Colonic mucosa (tissue), 4 donors: ENCODE measurements at places on chromosomes 6 and 20. TPM values are rescaled to one million over a fixed set of nuclear protein-coding genes. Genes with fewer than 3 reads are reported as not detected.

DNA sequence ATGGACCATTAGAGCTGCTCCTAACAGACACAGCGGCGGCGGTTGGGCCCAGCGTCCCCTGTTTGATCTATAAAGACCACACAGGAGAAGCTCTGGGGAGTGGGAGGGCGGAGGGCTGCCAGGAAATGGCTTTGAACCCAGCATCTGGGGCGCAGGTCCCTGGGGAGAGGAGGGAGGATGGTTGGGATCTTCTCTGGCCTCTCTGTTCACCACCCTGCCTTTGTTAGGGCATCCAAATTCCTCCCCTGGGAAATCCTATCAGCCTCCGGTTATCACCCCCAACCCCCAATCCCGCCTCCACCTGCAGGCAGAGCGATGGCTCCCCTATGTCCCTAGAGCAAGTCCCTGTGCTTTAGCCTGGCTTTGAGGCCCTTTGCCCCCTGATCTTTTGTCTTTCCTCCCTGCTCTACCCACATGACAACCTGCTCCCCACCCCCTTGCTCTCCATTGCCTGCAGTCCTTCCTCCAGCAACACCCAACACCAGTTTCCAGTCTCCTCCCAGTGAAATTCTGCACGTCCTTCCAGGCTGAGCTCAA lies 7.1 kb downstream of the XKR7 start:
- H3K36me3 ChIP-seq = no peaks in the 10 kb centered on the region
- no peak overlapping the region for H3K4me3 ChIP-seq
- no peak overlapping the region for H3K27ac ChIP-seq
- no peaks in the 10 kb centered on the region for H3K4me1 ChIP-seq
- DNase-seq = no peak
- no peaks in the 10 kb centered on the region for H3K27me3 ChIP-seq

DNA sequence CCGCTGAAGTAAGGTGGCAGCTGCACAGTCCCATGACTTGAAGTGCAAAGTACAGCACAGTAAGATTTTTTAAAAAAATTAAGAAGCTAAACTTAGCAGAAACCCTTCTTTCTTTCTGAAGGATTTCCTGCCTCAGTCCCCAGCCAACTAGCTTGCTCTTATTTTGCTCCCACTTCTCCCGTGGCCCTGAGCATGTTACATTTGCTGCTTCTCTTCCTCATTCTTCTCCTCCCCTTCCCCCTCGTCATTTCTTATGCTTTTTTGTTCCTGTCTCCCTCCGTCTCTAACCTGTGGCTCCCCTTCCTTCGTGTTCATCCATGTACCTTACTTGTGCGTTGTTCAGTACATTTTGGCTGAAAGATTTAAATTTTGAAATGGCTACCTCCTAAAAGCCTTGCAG lies 123.0 kb downstream of the SASH1 start:
- H3K4me1 ChIP-seq = no peaks in the 10 kb centered on the region
- H3K4me3 ChIP-seq = no peak overlapping the region

GRCh38 chr6:130624046-130624445 lies 203.2 kb upstream of the SMLR1 start:
- H3K4me3 ChIP-seq = no peak overlapping the region
- H3K27ac ChIP-seq = no peak overlapping the region
- H3K36me3 ChIP-seq = no peaks in the 10 kb centered on the region

DNA sequence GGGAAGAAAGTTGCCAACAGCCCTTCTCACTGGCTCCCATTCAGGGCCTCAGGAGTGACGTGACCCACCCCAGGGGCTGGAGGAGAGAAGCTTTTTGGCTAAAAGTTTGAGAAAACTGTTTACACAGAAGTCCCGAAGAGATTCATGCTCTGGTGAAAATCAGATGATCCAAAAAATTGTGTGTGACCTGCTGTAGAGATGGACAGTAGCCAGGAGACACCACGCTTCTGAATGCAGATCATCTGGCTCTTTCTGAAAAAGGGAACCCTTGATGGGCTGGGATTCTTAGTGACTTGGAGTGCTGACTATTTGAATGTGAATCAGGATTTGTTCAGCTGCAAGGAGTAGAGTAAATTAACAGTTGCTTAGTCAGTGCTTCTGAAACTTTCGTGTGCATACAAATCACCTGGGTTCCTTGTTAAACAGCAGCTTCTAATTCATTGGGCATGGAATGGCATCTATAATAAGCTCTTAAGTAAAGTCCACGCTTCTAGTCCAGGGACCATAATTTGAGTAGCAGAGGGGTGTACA lies 265.1 kb downstream of the PREX1 start:
- no peak overlapping the region for H3K27ac ChIP-seq
- no peaks in the 10 kb centered on the region for H3K4me1 ChIP-seq
- no peaks in the 10 kb centered on the region for H3K36me3 ChIP-seq
- H3K4me3 ChIP-seq = no peak overlapping the region
- DNase-seq = no peak
- H3K27me3 ChIP-seq = no peaks in the 10 kb centered on the region

- peaks cover 3% of the 10 kb centered on the region for H3K27me3 ChIP-seq
- H3K4me3 ChIP-seq = no peak overlapping the region
- H3K27ac ChIP-seq = no peak overlapping the region
- H3K36me3 ChIP-seq = no peaks in the 10 kb centered on the region
- no peak for DNase-seq
Measured at GRCh38 chr20:59392736-59393135, 92.3 kb downstream of the EDN3 start.

DNA sequence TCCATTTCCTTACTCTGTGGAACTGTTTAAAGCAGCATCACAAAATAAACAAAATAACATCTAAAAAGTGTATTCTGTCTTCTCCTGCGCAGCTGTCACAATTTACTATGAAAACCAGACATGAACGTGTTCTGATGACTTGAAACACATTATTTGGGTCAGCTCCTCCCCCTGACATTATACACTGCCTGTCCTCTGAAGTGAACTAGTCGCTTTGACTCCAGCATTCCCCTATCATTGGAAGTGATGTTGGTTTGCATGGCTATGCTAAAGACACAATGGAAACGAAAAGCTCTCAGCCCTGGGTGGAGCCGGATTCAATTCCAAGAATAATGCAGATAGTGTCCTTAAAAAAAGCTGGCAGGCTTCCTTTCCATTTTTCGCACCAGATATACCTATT lies 125.9 kb downstream of the FYN start:
- no peak overlapping the region for H3K27ac ChIP-seq
- DNase-seq = no peak
- no peaks in the 10 kb centered on the region for H3K36me3 ChIP-seq

- H3K27ac ChIP-seq = no peak overlapping the region
- no peaks in the 10 kb centered on the region for H3K4me1 ChIP-seq
- no peak for DNase-seq
Measured at GRCh38 chr6:108638993-108639392, 78.3 kb downstream of the FOXO3 start.

- no peak for DNase-seq
- H3K27ac ChIP-seq = no peak overlapping the region
- H3K36me3 ChIP-seq = no peaks in the 10 kb centered on the region
- H3K4me1 ChIP-seq = no peaks in the 10 kb centered on the region
Measured at GRCh38 chr6:48222241-48222640, 111.2 kb upstream of the PTCHD4 start.

DNA sequence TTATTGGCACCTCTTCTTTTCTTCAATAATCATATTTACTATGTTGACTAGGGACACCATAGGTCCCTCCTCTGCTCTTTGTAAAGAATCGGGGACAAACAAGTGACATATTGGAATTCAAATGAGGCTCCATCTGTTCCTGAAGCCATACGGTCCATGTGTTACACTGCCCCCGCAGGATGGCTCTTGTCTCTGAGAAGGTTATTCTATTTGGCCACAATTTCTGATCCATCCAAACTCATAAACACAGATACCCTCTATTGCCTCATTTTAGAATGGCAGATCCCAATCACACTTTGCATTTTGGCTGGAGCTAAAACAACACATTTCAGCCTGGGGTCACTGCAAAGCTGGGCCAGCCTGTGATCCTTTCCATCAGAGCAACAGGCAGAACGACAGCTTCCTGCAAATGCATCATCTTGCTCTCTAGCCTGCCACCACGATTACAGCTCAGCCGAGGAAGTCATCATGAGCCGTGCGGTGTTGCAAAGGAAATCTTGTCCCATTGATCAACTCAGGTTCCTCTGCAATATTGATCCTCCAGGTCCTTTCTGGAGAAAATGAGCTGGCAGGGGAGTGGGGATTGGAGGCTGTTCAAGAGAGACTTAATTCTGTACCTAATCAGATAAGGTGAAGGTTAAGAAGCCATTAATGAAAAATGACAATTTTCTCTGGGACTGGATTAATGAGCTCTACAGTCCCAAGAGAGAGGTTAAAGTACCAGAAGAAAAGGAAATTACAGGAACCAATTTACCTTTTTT lies 73.1 kb downstream of the AGPAT4 start:
- no peak overlapping the region for H3K27ac ChIP-seq
- H3K27me3 ChIP-seq = no peaks in the 10 kb centered on the region
- H3K4me1 ChIP-seq = no peaks in the 10 kb centered on the region
- DNase-seq = no peak
- no peak overlapping the region for H3K4me3 ChIP-seq

DNA sequence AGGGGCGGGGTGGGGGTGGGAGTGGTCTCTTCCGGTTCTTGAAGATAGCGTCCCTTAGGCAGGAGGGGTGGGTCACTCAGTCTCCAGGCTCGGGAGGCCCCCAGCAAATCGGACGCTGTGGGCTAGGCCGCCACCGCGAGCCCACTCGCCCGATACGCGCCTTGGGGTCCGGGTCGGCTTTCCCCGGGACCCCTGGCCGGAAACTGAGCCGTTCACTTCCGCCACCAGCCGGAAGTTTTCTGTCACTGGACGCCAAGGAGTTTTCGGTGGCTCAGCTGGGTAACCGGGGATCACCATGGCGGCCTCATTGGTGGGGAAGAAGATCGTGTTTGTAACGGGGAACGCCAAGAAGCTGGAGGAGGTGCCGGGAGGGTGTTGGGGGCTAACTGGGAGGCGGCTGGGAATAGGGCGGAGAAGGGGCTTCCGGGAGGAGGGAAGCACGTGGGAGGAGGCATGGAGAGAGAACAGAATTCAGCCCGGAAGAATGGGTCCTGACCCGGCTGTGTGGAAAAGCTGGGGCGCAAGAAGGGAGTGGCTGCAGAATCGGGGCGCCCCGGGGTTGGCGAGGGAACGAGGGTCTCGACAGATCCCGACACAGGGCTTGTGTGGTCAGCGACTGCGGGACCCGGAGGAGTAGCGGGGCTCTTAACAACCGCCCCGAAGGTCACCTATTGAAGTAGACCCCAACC lies at the start of gene ITPA:
ITPA (plus strand) TSS at position 242 of the 689 bp plus-strand sequence; CDS start at position 296, 54 bp downstream.
- peak; percentile 73 for DNase-seq
- peak within 1 kb of the TSS; percentile 82 for H3K27ac ChIP-seq
- H3K36me3 ChIP-seq = peaks cover 11% of the 10 kb centered on the region

GRCh38 chr6:84086545-84087429 lies 53.2 kb downstream of the MRAP2 start:
- no peak overlapping the region for H3K4me3 ChIP-seq
- no peak overlapping the region for H3K27ac ChIP-seq
- H3K27me3 ChIP-seq = no peaks in the 10 kb centered on the region
- DNase-seq = no peak
- no peaks in the 10 kb centered on the region for H3K36me3 ChIP-seq

Gene COL11A2
- 0.44 TPM for total RNA-seq

Gene TBXT
- total RNA-seq = not detected

Gene ILRUN
- total RNA-seq = 57.6 TPM

Gene PACRG
- 1.7 TPM for total RNA-seq

Gene KCNQ2
- total RNA-seq = 0.27 TPM
